Nucleus accumbens (tissue), 56 donors: ENCODE measurements at places on chromosomes 3 and 15.

GRCh38 chr15:50227076-50227475, 38.5 kb downstream of the HDC start:
- DNase-seq: no peak

DNA sequence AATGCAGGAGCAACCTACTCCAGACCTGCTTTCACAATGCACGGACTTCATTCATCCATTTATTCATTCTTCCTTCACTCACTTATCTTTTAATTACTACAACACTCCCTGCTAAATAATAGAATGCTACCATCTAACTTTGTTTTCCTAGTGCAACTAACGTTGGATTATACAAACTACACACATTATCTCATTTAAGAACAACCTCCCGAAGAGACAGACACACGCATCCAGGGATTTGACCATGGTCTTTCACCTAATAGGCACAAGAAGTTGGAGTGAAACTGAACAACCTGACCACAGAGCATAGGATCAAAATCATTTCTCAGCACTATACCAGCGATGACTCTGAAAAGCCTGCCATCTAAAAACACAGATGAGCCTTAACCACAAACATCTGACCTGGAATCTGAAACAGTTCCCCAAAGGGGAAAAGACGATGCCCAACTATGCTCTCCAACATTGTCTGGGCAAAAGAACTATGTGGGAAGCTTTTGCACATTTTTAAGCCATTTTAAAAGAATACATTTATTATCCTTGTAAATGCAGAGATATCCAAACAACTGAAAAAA, 21.0 kb downstream of the ZNF385D start:
- no peak for DNase-seq

DNA sequence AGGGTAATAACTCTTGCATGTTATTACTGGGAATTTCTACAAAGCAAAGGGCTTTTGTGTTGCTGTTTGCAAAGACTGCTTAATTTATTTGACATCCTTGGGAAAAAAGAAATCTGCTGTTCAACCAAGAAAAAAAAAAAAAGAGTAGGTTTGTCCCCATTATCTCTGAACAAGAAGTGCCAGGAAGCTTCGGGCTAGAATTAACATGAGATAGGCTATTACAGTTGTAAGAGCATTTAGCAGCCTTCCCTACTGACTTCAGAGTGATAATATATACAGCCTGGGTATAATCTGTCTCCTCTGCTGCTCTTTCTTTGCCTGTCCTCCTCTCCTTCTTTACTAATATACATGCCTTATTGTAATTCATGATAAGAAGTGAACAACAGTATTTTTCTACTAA, 23.3 kb upstream of the CHMP2B start:
- DNase-seq: no peak

GRCh38 chr3:50658416-50658815, 16.3 kb upstream of the DOCK3 start:
- no peak for DNase-seq

DNA sequence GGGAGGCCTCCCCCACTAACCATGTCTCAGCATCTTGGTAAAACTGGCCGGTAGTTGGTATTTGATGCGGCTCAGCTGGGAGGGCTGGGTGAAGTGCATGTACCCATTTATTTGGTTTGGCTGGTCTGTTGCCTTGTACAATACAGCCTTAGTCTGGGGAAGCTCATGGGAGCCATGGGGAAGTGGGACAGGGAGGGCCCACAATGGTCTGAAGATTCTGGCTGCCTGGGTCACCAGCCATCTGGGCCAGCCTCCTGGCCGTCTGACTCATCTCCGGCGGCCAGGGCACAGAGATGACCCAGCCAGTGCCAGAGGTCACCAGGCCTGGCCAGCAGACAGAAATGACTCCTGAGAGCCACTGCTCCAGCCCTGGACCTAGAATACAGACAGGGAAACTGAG, 51.6 kb upstream of the SMAD6 start:
- DNase-seq: no peak

- DNase-seq: no peak
These were observed 68.8 kb downstream of the PLOD2 start for GRCh38 chr3:146092230-146092629.

- DNase-seq: no peak
These were observed 17.2 kb downstream of the PLXNA1 start for GRCh38 chr3:127000119-127000518.

DNA sequence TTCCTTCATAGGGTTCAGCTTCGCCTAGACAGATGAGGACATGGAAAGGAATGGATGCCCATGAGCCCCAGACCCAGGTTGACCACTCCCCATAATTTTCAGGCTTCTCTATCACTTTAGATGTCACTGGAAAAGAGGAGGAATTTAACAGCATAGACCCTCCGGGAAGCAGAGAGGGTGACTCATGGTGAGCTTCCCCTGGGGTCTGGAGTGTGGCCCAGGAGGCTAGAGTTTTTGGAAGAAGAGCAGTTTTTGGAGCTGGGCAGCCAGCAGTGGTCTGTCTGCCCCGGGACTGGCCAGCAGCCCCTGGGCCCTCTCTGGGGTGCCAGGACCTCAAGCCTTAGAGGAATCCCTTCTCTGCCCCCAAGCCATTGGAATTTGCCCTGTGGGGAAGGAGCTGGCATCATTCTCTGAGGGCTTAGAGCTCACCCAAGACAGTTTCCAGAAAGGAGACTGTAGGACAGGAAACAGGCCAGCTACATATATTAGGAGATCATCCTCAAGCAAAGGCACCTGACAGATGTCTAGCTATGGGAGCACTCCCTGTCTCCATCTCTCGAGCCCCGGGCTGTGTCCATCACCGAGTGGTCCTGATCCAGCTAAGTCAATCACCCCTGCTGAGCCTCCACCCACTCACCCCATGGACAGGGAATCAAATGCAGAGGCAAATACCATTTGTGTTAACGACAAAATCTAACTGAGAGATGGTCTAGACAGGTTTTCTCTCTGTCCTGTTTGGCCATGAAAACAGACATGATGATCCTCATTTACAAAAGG, 67.3 kb downstream of the MEGF11 start:
- no peak for DNase-seq

DNA sequence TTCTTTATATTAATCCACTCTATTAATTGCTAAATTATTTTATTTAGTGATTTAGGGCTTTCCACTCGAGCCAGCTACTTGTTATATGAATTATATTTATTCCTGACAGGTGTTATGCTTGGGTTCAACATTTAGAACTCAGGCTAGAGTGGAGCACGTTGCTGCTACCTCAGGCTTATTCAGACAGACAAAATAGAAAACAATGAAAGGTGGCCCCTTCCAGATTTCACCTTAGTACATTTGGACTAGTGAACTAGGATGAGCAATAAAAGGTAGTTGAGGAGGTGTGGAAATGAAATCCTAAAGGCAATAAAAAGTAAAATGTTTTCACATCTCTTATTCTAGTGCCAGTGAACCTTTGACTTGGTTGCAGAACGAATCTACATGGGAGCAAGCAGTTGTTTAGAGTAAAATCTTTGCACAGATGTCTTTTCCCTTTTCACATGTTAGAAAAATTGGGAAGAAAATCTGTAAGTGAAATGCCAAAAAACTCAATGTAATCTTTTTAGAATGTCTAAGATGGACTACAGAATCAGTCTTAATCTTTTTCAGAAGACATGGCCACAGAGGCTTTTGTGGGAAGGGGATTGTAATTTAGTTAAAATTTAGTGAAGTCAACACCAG, 63.8 kb downstream of the AKAP13 start:
- no peak for DNase-seq

- DNase-seq: no peak
These were observed 655 bp downstream of the CYFIP1 start for GRCh38 chr15:22979238-22980188.

DNA sequence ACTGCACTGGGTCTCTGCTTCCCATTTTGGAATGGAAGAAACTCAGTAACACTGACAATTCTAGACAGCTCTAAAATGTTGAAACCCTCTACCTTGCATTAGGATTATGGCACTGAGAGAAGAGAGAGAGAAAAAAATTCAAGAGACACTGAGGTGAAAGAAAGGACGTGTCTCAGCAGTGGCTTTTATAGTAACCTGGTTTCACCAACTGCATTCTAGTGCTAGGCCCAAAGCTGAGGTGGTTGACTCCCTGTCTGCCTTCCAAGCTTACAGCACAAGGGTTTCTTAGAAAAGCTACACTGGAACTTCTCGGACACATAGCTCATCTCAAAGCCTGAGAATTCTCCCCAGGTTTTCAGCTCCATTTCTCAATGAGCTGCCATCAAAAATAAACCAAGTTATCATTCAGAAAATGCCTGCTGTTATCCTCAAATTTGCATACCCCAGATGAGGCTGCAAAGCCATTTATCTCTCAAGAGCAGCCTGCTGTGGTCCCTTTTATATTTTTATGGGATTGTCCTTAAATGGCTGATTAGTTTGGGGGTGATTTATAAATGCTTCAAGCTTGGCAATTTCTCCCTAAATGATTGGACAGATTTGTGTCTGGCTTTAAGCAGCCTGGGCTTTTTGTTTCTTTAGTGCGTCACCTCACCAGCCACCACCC, 279.9 kb downstream of the EBLN2 start:
- DNase-seq: no peak

DNA sequence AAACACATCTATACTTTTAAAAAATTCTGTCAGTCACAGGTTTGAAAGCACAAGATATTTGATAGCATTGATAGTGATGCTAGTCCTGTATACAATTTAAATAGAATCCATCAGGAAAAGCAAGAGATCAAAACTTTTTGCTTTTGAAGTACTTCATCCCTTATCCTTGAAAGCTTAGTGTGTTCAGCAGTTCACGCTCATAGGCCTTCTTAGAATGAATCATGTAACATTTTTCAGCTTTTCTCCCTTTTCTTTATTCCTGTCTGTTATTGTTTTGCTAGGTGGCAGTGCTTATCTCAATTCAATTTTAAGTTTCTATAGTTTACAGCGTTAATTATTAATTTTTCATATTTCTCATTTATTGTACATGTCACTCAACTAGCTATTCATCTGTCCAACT, 69.1 kb downstream of the FGF7 start:
- DNase-seq: no peak

DNA sequence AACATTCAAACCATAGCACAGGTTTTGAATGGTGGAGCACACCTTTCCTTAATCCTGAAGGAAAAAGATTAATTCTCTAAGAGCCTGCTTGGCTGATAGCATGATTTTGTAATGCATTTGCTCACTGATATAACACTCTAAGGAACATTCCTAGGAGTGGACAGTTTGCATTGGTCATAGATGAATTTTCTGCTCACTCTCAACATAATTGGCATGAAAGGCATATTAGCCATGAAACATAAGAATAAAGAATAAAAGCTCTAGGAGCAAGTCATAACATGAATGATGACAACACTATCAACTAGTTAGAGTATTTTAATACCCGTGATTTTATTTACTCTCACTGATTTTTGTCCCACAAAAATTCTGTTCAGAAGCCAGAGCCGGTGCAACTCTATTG, 34.3 kb upstream of the LRTM1 start:
- DNase-seq: no peak

- DNase-seq: no peak
These were observed 427.4 kb downstream of the LPP start for GRCh38 chr3:188581365-188581764.

DNA sequence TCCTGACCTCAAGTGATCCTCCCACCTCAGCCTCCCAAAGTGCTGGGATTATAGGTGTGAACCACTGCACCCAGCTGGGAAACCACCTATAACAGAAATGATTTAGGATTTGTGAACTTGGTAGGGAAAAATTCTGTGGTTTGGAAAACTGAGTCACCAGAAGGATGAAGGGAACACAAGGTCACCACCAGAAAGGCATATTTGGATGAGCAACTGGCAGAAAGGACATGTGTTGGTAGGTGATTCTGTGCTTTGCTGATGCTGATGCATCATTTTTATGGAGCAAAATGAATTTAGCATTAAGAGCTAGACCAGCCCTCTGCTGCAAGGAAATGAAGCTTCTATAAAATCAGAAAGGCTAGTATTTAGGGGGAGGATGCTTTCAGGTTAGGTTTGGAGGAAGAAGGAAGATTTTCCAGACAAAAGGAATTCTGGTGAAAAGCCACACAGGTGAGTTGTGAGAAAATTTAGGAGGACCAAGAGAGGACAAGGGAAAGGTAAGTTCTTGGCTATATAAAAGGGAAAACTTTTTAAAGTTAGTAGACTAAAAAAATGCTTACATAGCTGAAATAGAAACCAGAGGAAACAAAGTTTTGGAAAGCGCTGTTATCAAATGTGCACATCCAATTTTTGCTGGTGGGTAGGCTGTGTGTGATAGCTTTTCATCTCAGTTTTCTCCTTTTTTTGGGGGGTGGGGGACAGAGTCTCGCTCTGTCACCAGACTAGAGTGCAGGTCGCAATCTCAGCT, 3.6 kb downstream of the PXK start:
- DNase-seq: no peak

DNA sequence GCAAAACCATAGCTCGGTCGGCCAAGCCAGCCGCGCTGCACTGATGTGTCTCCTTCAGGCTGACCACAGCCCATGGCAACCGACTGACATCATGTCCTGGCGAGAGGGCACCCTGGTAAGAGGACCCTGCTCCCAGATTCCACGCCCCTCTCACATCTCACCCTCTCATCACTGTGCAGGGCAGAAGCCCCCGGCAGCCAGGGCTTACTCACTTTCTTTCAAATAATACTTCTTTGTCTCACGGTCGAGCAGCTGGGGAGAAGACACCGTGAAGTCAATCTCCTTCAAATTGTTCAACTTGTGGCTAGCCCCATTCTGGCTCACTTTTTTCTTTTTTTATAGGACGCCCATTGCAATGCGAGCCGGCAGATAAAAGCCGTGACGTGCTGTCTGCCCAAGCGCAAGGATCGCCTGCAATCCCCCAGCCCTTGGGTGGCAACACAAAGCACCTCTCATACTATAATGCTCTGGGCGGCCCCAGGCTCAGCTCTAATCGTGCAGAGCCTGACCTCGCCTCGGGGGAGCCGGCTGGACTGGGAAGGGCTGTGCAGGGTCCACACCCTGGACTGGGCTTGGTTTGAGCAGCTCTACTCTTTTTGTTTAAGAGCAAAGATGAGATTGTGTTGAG, 33.6 kb downstream of the VGLL4 start:
- no peak for DNase-seq

GRCh38 chr3:139982404-139982803, 47.4 kb downstream of the CLSTN2 start:
- no peak for DNase-seq

GRCh38 chr3:151835751-151836525, 22.0 kb downstream of the AADAC start:
- DNase-seq: no peak

DNA sequence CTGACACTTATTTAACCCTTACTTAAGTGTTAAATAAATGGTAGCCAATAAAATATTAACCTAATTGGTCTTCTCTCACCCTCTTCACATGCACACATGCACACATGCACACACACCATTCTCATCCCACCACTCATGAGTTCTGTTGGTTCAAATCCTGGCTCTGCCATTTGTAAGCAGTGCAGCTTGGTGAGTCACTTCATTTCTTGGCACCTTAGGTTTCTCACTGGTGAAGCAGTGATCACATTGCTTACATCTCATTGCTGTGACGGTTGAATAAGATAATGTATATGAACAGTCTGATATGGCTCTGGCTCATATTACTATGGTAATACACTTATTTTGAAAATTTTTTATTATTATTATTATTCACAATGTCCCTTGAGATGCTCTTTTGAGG, 33.8 kb downstream of the RIOX2 start:
- no peak for DNase-seq

GRCh38 chr3:182617500-182617899, 175.8 kb upstream of the ATP11B start:
- DNase-seq: no peak

GRCh38 chr3:59549962-59550361, 500.1 kb upstream of the CFAP20DC start:
- DNase-seq: no peak
